ENCODE measurements at places on chromosomes 5 and 9.

- DNase-seq, result no peak
Observed at GRCh38 chr5:120405286-120405864, 58.7 kb upstream of the PRR16 start.

GRCh38 chr9:25648116-25648515 is 30.1 kb downstream of the TUSC1 start:
- no peak for DNase-seq

DNA sequence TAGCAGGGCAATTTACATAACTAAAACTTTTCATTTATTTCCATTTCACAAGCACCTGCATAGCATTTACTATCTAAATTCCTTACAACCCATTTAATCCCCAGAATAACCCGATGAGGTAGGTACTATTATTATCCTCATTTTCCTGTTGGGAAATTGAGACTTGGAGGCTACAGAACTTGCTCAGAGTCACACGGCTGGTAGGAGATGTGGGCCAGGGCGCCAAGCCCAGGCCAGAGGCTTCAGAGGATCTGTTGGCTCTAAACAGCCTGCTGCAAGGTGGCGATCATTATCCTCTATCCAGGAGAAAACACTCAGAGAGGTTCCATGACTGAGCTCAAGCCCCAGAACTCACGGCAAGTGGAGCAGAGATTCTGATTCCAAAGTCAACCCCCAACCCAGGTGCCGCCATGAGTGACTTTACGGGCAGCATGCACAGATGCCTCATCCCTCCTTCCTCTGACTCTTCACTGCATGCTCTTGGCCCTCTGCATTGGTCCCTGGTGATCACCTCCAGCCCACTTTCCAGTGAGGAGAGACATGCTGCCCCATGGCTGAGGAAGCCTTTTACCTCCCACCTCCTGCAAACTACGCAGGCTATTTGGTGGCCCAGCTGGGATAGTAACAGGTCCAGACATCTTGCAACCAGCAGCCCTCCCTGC is 168.4 kb upstream of the FSTL4 start:
- DNase-seq, result no peak

- no peak for DNase-seq
Observed at GRCh38 chr5:110785356-110785755, 46.5 kb downstream of the SLC25A46 start.

GRCh38 chr9:80177949-80178480 is 606.2 kb downstream of the TLE4 start:
- DNase-seq, result no peak

- no peak for DNase-seq
Observed at GRCh38 chr5:135032695-135032998, 1.4 kb downstream of the PITX1 start.

GRCh38 chr9:111610149-111610548 is 10.7 kb upstream of the PTGR1 start:
- no peak for DNase-seq

GRCh38 chr5:116577064-116577788 is 2.6 kb upstream of the SEMA6A start:
- DNase-seq, result no peak

DNA sequence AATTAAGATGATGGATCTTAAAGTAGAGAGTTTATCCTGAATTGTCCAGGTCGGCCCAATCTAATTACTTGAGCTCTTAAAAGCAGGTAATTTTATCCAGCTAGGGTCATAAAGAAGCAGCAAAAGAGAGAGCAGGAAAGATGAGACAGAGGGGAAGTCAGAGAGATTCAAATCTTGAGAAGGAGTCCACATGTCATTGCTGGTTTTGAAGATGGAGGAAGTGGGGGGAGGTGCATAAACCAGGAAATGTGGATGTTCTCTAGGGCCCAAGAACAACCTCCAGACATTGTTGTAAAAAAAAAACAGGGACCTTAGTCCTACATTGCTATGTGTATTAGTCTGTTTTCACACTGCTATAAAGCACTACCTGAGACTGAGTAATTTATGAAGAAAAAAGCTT is 66.4 kb downstream of the SLCO4C1 start:
- DNase-seq, result no peak

DNA sequence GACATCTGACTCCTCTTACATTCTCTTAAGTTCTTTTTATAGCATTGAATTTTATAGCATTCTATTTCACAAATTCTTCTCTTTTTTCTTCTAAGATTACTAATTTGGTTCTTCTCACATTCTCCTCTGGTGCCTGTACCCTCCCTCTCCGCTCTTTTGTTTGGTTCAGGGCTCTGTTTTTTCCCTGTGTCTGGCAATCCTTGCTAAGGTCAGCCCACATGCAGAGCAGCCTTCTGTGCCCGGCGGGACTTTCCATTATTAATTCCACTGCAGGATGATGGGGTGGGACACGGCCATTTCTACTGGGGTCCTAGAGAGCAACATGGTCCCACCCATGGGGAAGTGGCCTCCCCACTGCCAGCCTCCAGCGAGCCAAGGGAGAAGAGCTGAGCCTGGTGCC is 9.8 kb upstream of the TRAF2 start:
- DNase-seq, result no peak

DNA sequence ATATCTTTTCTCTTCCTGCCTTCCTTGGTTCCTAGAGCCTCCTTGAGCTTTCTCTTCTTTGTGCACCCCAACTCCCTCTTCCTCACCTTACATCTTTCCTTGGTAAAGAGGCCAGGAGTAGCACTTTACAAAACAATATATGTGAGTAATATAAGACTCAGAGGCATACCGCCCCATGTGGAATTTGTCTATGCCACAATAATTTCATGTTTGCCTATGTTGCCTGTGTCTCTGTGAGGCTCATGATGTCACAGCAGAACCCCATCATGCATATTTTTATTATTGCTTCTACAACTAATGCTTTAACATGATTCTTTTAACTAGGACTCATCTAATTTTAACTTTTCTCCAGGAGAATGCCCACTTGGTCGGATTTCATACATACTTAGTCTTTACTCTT is 15.0 kb upstream of the LVRN start:
- no peak for DNase-seq

DNA sequence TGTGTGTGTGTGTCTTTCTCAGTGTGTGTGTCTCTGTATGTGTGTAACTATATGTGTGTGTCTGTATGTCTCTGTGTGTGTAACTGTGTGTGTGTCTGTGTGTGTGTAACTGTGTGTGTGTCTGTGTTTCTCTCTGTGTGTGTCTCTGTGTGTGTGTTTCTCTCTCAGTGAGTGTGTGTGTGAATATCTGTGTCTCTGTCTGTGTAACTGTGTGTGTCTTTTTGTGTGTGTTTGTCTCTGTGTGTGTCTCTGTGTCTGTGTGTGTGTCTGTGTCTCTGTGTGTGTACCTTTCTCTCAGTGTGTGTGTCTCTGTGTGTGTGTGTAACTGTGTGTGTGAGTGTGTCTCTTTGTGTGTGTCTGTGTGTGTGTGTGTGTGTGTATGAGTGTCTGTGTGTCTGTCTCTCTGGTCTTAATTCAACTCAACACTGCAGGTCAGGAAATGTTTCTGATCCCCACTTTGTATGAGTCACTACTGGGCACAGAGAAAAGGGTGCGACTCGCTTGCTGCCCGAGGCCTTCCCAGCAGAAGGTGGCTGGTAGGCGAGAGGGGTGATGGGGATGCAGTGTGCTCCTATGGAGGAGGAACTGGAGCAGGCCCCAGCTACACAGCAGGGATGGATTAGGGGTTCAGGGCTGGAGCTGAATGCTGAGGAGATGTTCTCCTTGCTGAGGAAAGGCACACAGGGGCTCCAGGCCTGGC is 52.1 kb downstream of the NSG2 start:
- DNase-seq, result no peak

DNA sequence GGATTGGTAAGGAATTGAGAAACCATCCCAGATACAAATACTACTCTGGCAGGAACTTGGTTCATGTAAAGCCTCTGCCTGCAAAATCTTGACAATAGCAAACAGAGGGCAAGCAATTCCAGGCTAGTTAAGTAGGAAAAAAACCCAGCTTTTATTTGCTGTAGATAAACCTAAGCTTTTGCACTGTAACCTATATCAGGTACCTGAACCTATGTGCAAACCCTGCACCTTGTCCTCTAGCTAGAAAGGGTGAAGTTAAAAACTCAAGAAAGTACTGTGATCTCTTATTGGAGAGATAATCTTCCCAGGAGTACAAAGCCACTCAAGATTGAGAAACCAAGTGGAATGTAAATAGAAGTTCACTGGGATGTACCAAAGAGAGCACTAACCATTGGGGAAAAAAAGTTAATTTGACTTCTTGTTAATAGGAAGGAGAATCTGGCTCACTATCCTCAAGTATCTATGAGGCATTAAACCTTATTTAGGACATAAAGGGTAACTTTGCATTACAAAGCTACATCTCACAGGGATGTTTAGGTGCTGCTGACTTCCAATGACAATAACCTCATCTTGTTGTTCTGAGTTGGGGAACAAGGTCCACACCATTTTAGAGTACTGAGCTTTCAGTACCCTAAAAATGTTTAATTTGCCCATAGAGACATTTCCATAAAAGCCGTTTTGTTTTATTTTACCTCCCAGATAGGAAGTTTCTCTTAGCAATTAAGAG is 73.8 kb upstream of the PCA3 start:
- no peak for DNase-seq

DNA sequence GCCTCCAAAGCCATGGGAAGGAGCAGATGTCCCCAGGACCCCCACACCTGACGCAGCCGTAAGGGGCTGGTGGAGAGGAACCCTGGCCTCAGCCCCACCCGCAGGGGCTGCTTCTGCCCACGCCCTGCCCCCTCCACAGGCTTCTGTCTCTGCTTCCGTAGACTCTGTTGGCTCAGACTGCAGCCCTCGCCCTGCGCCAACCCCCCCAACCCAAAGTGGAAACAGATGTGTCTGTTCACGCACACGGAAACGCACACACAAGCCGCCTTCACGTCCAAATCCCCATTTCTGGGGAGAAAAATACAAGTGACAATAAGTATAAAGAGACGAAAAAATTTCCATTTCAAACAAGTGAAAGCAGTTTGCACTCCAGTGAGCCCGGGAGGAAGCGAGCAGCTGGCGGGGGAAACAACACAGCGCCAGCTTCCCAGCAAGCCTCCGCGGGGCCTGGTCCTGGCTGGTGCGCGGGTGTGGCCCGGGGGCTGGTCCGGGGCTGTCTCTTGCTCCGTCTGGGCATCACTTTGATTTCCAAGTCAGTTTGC is 32.6 kb upstream of the RXRA start:
- no peak for DNase-seq

DNA sequence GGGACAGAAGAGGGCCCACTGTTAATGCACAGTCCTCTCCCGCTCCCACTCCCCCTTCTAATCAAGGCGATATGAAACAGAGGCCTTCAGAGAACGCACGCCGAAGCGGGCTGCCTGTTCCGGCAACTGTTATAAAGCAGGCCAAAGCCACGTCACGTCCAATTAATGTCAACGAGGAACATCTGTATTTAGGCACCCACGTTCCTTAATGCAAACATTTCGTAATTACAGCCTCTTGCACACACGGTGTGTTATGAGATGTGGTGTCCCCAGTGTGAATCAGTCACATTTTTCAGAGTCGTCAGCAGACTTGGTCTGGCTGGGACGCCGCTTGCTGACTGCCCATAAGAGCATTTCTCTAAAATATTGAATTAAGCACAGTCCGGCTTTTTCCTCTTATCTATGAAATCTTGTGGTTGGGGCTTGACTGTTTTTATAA is 339.0 kb downstream of the NSG2 start:
- no peak for DNase-seq

DNA sequence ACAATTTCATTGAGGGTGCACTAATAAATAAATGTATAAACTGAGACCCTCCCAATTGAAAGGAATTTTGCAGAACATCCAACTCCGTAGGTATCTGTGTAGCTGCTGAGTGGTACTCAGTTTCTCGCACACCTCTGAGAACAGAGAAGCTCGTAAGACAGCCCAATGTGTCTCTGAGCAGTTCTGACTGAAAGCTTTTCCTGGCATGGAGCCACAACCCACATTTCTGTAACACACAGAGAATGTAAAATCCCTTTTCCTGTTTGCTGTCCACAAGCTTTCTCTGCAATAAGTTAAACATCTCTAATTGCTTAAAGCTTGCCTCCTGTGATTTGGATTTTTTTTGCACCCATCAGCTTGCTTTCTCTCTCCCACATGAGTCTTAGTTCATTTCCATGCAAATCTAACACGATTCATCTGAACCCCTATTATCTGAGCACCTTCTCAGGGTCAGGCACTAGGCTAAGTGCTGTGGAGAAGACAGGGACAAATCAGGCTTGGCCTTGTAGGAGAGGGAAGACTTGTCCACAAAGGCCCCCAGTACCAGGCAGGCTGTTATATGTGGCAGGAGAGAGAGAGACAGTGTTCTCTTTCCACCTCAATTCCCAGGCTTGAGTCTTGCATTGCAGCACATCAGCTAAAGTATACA is 44.2 kb upstream of the COL15A1 start:
- DNase-seq, result no peak

GRCh38 chr5:149694007-149694406 is 36.1 kb upstream of the PPARGC1B start:
- DNase-seq, result no peak

GRCh38 chr5:109016300-109016699 is 268.6 kb downstream of the FER start:
- no peak for DNase-seq

DNA sequence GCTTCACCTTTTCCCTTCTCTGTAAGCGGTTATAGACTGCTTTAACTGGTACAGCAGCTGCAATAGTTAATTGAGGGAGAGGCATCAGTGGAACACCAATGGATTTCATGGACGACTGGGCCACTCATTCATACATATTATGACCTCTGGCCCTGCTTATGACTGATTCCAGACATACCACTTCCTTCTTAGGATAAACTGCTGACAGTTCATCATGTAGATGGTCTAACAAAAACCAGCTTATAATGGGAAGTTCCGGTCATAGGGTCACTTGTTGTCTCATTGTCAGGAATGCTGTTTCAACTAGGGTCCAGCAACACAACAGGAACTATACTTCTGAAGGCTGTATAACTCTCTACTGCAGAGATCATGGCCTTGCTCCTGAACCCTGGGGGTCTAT is 265.2 kb upstream of the RASA1 start:
- no peak for DNase-seq

- DNase-seq, result no peak
Observed at GRCh38 chr9:113621309-113621791, 157.8 kb downstream of the RGS3 start.

DNA sequence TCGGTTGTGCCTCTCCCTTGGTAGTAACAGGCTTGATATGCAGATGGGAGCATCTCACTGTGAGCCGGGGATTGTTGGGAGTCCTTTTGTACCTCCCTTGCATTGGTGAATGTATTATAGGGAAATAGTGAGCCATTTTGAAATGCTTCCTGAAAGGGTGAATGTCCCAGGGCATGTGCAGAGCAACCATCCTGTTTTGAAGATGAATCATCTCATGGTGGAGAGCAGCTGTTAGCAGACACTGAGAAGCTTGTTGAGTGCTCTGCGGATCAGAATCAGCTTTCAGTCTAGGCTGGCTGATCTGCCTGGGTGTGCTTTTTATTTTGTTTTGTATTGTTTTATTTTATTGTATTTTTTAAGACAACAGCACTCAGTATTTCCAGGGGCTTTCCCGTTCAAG is 29.7 kb downstream of the SLC36A1 start:
- DNase-seq, result no peak

- DNase-seq, result no peak
Observed at GRCh38 chr9:89383030-89383720, 64.9 kb downstream of the SECISBP2 start.

DNA sequence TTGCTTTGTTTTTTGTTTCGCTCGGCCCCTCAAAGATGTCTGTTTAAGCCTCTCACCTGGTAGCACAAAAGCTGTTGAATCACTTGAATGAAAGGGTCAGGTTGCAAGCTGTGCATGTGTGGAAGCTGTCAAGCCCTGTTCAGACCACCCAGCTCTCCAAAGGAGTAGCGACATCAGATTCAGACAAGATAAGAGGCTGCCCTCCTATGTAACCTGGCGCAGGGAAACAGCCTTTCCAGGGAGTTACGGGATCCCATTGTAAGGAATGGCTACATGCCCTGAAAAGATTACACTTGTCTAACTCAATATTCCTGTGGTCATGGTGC is 2.9 kb downstream of the FREM1 start:
- DNase-seq, result no peak

Measured in RWPE2 (cell line).